ENCODE measurements at places on chromosomes 4 and X.

- H3K36me3 ChIP-seq, result no peaks in the 10 kb centered on the region
- no peaks in the 10 kb centered on the region for H3K4me1 ChIP-seq
- no peak for DNase-seq
- no peaks in the 10 kb centered on the region for H3K27me3 ChIP-seq
- no peak overlapping the region for H3K4me3 ChIP-seq
Measured at GRCh38 chr4:155007660-155008176, 200.7 kb upstream of the NPY2R start.

DNA sequence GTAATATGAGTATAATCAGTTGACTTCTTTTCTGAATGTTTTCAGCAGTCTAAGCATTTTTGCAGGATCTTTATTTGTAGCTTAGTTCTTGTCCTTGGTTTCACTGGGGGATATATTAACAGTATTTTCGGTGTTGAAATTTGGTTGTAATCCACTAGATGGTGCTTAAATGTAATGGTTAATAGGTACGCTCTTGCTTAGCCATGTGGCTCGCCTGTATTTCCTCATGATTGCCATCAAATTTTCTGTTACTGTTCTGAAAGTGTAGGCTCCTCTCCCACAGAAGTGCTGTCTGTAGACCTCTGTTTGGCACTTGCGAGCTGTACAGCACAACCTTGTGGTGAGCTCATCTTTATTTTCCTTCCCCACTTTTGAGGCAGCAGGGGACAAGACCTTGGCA is 3.9 kb upstream of the FAAH2 start:
- H3K4me3 ChIP-seq, result no peak overlapping the region
- no peaks in the 10 kb centered on the region for H3K4me1 ChIP-seq
- no peaks in the 10 kb centered on the region for H3K36me3 ChIP-seq
- no peak overlapping the region for H3K27ac ChIP-seq

GRCh38 chr4:6307230-6307629 is 37.6 kb downstream of the WFS1 start:
- peaks cover 3% of the 10 kb centered on the region for H3K36me3 ChIP-seq
- H3K27ac ChIP-seq, result no peak overlapping the region
- no peak for DNase-seq
- no peak overlapping the region for H3K4me3 ChIP-seq

DNA sequence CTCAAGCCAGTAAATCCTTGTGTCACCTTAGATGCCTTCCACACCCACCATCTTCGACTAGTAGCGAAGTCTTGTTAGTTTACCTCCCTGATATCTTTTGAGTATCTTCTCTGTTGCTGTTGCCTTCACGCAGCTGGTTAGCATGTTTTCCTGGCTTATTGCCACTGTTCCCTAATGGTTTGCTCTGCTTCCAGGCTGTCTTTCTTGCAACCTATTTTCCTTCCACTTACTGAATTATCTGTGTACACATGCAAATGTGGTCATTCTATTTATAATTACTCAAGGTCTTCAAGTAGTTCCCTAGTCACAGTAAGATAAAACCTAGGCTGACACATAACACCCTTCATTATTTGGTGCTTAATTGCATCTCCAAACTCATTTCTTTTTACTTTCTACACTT is 89.5 kb downstream of the UGT8 start:
- DNase-seq, result no peak
- H3K4me3 ChIP-seq, result no peak overlapping the region
- no peak overlapping the region for H3K27ac ChIP-seq
- no peaks in the 10 kb centered on the region for H3K36me3 ChIP-seq

GRCh38 chr4:53920116-53920515 is 144.3 kb downstream of the CHIC2 start:
- H3K4me1 ChIP-seq, result no peaks in the 10 kb centered on the region
- H3K36me3 ChIP-seq, result no peaks in the 10 kb centered on the region
- H3K27me3 ChIP-seq, result no peaks in the 10 kb centered on the region
- DNase-seq, result no peak
- H3K27ac ChIP-seq, result no peak overlapping the region

Measured in pancreas (tissue), 10 donors.